Omental fat pad (tissue), 4 donors: ENCODE measurements at places on chromosomes 5 and 9.

DNA sequence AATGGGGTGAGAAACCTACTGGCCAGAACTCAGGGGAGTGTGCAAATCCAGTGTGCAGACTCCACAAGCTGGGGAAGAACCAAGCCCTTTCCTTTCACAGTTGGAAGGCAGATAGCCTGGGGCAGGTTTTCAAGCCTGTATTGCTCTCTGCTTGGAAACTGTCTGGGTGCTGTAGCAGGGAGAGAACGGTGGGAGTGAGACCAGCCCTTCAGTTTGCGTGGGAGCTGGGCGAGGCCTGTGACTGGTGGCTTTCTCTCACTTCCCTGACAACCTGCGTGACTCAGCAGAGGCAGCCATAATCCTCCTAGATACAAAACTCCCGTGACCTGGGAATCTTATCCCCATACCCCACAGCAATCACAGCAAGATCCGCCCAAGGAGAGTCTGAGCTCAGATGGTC is 44.9 kb upstream of the SNCAIP start:
- no peak for DNase-seq

- no peak for DNase-seq
Observed at GRCh38 chr9:126495411-126496180, 118.1 kb upstream of the LMX1B start.

DNA sequence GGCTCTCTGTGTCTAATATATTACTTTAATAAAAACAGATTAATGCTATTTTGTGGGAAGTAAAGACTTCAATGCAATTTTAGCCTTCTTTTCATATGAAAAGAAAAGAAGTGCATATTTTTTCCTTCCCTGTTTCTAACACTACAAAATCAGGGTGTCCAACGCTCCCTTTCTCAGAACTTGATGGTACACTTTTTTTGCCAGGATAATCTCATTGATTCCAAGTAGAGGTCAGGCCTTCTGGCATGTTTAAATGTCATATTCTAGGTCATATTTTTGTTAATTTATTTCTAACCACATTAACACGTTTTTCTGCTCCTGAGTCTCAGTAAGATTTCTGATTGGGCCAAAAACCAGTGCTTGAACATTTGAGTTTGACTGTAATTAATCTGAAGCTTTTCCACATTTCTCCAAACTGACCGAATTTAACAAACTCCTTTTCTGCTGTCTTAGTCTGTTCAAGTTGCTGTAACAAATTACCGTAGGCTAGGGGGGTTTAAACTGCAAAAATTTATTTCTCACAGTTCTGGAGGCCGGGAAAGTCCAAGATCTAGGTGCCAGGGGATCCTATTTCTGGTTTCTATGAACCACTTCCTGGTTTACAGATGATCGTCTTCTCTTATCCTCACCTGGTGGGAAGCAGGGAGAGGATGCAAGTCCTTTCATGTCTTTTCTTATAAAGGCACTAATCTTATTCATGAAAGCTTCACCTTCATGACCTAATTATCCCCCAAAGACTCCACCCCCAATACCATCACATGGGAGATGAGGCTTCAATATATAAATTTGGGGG is 63.2 kb upstream of the ELL2 start:
- no peak for DNase-seq

- no peak for DNase-seq
Observed at GRCh38 chr5:169914766-169915165, 65.5 kb downstream of the INSYN2B start.

DNA sequence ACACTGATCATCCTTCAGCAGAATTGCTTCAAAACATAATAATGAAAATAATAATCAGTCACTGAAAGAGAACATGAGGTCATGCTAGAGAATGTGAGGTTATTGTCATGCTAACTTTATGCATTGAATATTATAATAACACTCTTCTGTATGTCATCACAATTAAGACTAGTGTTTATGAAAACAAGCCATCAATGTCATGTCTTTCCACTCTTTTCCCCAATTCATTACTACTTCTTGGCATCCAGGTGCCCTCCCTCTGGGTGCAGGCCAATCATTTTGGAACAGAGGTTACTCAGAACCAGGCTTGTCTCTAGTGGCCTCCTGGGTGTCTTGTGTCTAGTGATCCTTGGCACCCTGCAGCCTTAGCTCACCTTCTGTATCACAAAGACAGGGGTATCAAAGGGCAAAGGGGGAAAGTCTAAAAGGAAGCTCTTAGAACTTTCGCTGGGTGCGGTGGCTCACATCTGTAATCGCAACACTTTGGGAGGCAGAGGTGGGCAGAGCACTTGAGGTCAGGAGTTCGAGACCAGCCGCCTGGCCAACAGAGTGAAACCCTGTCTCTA is 217.6 kb upstream of the PIK3R1 start:
- DNase-seq = no peak

DNA sequence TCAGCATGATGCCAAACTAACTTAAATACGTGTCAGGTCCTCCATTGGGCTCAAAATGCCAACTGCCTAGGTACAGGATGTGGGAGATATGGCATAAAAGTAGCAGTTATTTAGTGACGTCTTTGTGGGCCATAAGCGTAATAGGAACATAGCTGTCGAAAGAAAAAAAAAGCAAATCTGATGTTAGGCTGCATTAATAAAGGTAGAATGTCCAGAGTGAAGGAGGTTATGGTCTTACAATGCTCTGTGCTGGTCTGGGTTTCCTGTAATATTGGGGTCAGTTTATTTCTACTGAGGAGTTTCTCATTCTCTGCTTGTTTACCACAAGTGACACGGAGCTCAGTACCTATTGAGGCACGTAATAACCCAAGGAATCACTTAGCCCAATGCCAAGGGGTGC is 33.4 kb upstream of the SYNPO start:
- DNase-seq = no peak

- DNase-seq = peak; percentile 42
Observed at GRCh38 chr9:113558632-113559502, 95.3 kb downstream of the RGS3 start.

DNA sequence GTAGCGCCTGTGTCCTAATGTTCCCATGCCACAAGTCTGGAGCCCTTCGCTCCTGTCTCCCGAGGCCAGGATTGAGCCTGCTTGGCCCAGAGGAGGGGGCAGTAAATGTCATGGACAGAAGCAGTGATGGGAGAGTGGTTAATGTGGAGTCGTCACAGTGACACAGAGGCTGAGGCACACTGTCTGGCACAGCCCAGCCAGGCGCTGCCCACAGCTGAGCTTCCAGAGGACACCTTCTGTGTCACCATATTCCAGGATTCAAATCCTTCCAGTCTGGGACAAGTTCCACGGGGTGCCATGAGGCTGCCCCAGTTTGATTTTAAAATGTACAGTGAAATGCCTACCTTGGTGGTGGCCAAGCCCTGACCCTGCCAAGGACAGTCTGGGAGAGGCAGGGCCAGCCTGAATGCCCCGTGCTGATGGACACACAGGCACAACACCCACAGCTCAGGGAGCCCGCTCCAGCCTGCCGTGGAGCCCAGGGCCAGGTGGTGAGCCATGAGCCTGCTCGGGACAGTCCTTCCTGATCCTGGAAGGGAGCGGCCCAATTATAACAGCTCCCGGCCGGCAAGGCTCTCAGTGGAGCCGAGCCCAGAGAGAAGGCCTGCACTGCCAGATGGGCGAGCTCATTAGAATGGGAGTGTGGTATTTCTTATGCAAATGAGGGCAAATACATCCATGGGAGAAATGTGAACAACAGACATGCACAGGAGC is 99.1 kb upstream of the RUFY1 start:
- no peak for DNase-seq

- no peak for DNase-seq
Observed at GRCh38 chr5:123496892-123497291, 15.1 kb upstream of the CSNK1G3 start.

GRCh38 chr5:74016373-74016772 is 390.4 kb downstream of the ARHGEF28 start:
- DNase-seq = no peak

DNA sequence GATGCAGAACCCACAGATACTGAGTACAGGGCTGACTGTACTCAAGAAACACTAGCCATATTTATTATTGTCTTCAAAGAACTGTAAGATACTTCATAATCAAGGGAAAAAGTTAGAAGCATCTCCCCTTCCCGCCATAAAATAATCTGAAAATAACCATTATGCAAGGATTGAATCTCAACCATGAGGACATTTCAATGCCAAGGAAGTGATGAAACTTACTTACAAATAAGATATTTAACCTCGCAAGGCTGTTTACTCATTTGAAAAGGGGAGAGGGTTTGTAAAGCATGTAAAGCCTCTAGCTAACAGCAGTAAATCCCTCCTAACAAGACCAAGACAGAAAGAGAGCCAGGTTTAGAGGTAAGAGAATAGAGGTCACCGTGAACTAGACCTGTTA is 6.3 kb downstream of the MYO10 start:
- DNase-seq = no peak

DNA sequence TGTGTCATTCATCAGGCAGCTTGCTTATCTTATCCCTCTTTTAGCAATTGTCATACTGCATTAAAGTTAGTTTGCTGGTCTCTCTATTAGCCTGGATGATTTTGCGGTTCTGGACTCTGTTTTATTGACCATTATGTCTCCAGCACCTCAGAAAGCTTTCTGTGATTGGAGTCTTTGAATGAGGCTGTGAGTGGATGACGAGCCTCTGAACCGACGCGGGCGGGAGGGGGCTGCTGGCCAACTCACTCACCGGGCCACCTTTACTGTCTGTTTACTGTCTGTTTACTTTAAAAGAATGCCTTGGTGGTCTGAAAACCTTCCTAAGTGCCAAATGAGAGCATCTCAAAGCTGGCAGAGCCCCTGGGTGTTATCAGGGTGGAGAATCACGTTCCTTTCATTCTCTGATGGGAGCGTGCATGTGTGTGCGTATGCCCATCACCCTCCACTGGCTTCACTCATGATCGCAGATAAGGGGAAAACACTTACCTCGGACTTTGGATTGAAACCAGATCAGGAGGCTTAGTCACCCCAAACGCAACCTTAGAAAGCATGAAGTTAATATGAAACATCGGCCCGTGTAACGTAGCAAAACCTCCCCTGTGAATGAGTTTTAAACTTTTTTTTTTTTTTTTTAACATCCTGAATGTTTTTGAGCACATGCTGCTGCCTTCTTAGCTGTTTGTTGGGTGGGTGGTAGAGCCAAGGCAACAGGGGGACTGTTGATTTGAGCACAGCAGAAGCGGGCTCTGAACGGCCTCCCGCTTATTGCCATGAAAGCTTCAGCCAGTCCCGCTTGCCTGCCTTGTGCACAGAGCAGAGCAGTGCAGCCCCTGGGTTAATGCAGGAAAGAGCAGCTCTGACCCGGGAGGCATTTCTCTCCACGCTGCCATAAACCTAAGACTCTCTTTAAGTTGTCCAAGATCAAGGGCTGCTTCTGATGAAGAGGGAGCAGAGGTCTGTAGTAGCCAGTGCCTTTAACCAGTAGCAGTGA is 173.6 kb downstream of the GADD45G start:
- DNase-seq = no peak

DNA sequence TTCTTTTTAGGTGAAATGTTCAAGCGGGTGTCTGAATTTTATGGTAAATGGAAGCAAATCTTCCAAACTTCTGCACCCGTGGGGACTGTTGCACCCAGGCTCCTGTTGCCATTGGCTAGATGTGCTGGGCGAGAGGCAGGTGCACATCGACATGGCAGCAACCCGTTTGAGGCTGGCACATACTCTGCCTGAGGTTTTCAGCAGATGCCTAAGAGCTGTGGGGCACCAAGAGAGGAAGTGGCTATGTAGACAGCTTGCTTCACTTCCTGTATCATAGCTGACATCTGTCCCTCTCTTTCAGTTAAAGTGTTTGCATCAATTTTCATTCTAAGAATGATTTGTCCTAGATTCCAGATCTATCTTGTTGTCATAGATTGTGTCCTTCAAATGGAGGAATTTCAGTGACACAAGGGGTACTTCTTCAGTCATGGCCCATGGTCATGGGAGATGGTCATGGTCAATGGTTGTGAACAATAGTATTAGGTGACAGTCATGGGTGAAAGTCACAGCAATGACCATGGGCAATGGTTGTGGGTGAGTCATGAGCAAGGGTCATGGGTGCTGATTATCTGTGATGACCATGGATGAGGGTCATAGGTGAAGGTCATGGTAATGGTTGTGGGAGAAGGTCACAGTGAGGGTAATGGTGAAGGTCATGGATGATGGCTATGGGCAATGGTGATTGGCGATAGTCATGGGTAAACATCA is 115.1 kb upstream of the IRX4 start:
- DNase-seq = no peak

DNA sequence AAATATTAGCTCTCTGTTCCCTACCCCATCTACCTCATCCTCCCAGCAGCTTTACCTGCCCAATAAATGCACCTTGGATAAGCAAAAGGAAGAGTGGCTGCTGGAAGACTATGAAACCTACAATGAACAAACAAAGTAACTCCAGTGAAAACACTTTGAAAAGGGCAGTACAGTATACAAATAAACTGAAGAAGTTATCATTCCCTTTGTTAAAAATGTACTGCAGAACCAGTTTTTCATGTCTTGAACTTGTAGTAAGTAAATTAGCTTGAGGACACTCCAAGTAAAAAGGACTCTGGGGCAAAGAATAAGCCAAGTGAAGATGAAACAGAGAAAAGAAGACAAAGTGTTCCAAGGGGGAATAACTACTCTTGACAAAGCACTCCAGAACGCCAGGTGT is 457.1 kb downstream of the DTWD2 start:
- DNase-seq = no peak

DNA sequence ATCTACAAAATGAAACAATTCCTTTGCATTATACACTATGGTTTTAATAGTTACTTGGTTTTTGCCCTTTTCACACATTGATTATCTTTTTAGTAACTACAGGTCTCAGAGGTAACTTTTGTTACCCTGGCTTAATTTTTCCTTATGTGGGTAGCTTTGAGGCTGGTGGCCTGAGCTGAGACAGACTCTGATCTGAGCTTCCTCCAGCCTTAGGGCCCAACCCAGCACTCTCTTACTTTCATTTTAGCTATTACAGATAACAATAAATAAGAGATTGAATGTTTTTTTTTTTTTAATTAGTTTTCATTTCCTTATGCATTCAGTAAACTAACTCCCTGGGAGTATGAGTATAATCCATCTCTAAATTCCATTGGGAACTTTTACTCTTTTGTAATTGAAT is 15.1 kb upstream of the OXCT1 start:
- no peak for DNase-seq

DNA sequence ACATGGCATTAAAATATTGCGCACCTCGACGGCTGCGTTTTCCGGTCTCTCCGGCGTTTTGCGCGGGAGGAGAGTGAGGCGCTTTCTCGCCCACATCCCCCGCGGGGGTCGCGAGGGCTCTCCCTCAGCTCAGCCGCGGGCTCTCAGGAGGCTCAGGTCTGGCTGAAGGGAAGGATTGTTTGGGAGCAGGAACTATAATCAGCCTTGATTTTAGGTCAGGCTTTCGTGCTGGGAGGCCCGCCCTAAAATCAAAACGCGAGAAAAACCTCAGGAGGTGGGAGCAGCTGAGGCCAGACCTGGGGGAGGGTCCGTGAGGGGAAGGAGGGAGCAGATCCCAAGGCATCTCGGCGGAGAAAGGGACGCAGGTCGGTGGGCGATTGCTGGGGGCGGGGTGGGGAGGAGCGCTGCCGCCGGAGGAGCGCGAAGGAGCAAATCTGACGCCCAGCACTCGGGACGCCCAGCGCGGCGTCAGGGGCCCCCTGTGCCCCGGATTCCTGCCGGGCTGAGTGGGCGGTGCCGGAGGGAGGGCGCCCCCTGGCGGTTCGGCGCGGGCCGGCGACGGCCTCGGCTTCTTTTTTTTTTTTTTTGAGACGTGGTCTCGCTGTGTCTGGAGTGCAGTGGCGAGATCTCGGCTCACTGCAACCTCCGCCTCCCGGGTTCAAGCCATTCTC is 18.7 kb upstream of the RNF130 start:
- DNase-seq = no peak

- DNase-seq = no peak
Observed at GRCh38 chr5:151047814-151048425, 27.5 kb downstream of the GPX3 start.
